ENCODE measurements at places on chromosomes 3 and 15.

DNA sequence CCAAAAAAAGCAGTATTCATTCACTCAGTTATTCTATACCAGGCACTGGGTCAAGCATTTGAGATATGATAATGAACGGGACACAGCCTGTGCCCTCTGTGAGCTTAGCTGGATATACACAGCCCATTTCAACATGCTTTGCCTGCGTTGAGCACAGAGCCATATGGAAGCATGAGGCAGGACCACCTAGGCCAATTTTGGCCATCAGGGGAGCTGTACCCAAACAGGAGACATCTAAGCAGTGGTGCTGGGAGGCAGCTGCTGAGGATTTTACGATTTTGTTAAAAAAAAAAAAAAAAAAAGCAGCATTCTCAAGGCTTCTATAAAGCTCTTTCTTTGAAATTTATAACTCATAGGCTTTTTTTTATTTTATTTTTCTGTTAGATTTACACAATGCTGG, 87.2 kb upstream of the SLC2A2 start:
- no peak for DNase-seq

GRCh38 chr15:28897861-28898585, 12.2 kb downstream of the APBA2 start:
- no peak for DNase-seq

GRCh38 chr15:98648654-98649471, 524 bp downstream of the IGF1R start:
- peak; percentile 81 for DNase-seq

DNA sequence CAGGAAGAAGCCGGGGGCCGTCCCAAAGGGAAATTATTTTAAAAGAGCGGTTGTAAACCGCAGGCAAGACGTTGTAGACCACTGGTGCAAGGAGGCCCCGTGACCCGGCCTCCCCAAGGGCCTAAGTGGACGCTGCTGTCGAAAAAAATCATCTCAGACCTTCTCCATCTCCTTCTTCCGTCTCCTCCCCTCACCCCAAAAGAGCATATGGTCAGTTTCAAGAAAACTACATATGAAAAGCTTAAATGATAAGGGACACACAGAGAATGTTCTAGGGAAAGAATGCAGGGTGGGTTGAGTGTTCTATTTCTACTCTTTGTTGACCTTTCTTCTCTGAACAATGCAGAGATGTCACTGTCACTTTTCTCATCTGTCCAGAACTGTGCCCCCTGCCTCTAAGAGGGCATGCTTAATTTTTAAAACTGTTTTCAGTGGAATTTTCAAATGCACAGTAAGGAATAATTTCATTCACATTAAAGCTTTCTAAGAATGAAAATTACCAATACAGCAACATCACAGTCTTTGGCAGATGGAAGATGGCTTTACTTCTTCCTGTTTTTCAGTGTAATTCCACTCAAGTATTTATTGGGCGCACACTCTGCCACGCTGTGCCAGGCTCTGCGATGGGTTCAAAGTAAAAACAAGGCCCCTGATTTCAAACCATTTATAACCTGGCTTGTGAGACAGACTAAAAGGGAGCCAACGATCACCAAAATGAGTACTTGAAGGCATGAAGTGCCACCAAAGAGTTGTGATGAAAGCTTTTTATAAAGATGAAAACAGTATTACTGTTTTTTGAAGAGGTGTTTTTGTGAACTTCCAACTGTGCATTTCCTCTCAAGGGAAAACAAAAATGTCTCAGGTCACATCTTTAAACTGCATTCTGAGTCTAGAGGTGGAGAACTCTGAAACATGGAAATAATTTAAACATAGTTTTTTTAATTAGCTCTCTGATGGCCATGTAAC, 891 bp upstream of the TOP2B start:
- DNase-seq: no peak

DNA sequence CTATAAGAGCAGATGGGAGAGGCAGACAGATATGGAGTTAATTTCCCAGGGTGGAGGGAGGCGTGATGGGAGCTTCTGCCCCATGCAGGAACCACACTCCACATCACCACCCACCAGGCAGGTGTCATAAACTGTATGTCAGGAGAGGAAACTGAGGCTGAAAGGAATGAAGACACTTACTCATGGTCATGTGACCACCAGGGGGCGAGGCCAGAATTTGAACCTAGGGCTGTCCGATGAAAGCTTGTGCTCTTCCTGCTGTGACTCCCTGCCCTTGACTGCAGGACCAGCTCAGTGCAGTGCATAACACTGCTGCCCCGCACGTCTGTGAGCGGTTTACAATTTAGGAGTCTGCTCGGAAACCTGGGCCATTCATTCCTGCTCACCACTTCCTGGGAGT, 28.8 kb downstream of the NUP210 start:
- DNase-seq: no peak

GRCh38 chr3:133152056-133152455, 113.9 kb downstream of the TMEM108 start:
- no peak for DNase-seq

GRCh38 chr3:67292356-67293121, 294.4 kb downstream of the KBTBD8 start:
- DNase-seq: no peak

GRCh38 chr3:113844622-113845222, 6.1 kb downstream of the GRAMD1C start:
- no peak for DNase-seq

- DNase-seq: no peak
Observed at GRCh38 chr15:54029081-54029480, 50.8 kb downstream of the UNC13C start.

DNA sequence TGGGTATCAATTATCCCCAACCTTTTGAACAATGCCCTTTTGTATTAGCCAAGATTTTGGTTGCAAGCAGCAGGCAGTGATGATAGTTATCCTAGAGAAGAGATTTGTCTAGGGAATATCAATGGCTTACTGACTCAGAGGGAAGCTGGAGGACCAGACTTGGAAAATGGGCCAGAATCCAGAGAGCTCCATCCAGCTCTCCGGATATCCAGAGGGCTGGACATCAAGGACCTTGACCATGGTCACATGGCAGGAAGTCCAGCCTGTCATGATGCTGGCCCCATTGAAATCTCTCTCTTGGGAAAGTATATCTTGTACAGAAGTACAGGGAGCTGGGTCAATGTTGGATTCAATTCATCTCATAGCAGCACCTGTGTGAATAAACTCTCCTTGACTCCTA, 148.5 kb upstream of the PDZRN3 start:
- no peak for DNase-seq

- DNase-seq: no peak
Observed at GRCh38 chr15:91974321-91974720, 120.8 kb downstream of the SLCO3A1 start.

GRCh38 chr15:49460411-49460941, 37.4 kb downstream of the FGF7 start:
- no peak for DNase-seq

DNA sequence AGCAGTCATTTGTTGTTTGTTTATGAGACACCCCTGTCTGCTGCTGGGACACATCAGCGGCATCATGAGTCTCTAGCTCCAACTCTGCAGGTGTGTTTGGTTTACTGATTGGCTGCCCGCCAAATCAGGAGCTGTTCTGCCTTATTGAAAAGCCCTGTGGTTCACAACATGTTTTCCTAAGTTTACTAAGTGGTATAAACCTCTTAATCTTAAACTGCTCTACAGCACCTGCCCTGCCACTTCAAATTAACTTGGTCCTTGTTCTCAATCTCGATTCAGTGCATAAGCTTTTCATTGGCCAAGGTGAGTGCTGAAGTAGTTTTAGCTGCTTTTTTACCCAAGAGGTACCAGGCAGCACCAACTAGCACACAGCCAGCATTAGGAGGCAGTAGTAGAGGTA, 77.8 kb upstream of the WDR72 start:
- no peak for DNase-seq

DNA sequence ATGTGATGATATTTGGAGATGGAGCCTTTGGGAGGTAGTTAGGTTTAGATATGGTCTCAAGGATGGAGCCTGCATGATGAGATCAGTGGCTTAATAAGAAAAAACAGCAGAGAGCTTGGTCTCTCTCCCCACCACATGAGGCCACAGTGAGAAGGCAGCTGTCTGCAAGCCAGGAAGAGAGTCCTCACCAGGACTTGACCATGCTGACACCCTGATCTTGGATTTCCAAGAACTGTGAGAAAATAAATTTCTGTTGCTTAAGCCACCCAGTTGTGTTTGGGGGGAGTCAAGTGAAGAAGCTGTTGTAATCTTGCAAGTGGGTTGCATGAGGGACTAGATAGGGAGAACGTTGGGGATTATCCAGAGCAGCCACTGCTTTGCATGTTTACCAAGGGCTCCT, 62.3 kb upstream of the TNFAIP8L3 start:
- DNase-seq: no peak

- DNase-seq: no peak
Observed at GRCh38 chr3:98612996-98613517, 19.6 kb upstream of the CPOX start.

GRCh38 chr3:32882603-32883025, 64.8 kb downstream of the TRIM71 start:
- no peak for DNase-seq

DNA sequence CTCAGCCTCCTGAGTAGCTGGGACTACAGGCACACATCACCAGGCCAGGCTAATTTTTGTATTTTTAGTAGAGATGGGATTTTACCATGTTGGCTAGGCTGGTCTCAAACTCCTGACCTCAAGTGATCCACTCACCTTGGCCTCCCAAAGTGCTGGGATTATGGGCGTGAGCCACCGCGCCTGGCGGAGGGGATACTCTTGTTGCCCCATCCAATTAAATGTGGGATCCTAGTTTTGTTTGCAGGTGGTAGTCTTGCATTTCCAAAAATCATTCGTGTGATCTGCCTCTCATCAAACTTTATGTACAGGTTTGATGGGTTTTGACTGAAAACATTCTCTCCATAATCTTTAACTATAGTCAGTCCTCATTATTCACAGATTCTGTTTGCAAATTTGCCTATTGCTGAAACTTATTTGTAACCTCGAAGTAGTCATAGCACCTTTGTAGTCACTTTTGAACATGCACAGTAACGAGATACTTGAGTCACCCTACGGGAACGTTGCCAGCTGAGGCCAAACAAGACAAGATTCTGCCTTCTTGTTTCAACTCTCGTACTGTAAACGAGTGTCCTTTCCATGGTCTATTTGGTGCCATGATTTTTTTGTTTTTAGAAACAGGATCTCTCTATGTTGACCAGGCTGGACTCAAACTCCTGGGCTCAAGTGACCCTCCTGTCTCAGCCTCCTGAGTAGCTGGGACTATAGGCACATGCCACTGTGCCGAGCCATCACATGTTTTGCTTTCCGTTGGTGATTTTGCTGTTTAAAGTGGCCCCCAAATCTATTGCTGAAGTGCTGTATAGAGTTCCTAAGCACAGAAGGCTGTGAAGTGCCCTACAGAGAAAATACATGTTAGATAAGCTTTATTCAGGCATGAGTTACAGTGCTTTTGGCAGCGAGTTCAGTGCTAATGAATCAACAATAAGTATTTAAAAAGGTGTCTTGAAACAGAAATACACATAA, 8.1 kb upstream of the MAPK6 start:
- DNase-seq: no peak

DNA sequence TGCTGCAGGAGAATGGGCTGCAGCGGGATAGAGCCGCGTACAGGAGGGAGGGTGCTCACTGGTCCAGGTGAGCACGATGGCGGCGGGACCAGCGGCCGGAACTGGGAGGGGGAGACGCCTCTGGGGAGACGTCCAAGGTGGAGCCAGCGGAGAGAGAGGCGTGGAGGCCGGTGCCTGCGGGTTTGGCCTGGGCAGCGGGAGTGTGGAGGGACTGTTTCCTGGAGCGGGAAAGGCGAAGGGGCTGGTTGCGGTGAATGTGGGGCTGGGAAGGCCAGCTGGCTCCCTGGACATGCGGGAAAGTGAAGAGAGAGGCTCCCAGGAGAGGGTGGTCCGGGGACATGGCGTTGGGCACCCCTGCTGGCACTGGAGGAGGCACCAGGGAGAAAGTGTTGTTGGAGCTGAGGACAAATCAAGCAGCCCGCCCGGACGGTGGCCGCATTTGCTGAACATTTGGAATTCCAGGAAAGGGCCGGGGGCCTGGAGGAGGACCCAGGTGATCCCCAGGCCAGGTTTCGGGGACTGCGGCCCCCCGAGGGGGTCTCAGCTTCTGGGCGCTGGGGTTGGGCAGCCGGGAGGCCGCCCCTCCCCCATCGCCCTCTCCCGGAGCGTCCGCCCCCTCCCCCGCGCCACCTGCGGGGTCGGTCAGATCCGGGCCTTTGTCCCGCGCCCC, 34.3 kb downstream of the DNAJB8 start:
- DNase-seq: no peak

DNA sequence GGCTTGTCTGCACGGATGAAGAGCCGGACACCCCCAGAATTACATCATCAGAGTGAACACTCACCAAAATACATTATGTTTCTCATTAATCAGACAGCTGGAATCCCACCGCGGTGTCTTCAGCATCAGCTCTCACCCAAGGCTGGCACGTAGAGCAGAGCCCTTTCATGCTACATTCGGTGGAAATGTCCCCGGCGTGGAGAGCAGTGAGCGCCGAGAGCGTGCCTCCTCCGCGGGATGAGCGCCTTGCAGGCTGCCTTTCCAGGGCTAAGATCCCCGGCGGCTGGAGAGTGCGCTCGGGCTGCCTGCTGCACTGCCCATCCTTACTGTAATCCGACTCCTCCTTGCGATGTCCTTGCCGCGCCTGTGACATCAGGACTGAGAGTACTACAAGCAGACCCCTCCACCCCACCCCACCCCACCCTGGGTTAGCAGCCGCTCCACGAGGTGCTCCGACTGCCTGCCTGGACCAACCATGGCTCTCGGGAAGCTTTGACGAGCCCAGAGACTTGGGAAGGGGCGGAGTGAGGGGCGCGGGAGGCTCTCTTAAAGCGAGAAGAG, at the start of gene ZNF385D:
ZNF385D (minus strand) TSS at position 380 of the 561 bp plus-strand sequence; CDS start at position 86, 294 bp downstream.
- peak; percentile 86 for DNase-seq

DNA sequence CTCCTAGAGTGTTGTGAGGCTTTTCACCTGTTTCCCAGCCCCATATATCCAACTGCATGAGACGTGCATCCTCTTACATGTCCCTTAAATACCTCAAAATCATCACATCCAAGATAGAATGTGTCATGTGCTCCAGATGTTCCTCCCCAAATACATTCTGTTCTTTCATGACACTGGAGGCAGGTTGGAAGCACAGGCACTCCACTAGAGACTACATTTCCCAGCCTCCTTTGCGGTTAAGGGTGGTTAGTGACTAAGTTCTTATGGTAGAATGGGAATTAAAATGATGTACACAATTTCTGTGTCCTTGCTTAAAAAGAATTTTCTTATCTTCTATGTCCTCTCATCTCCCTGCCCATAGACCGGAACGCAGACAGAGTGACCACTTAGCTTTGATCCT, 34.3 kb downstream of the TMEM40 start:
- DNase-seq: no peak
